T-cell (primary cell): ENCODE measurements at places on chromosomes 4 and X.

- no peak for DNase-seq
Measured at GRCh38 chr4:8867624-8868320, 3.9 kb downstream of the HMX1 start.

- DNase-seq, result no peak
Measured at GRCh38 chrX:29555465-29556091, 659.8 kb upstream of the MAGEB2 start.

- no peak for DNase-seq
Measured at GRCh38 chr4:80085081-80085480, 12.1 kb upstream of the ANTXR2 start.

GRCh38 chr4:71020611-71021010, 27.2 kb downstream of the DCK start:
- DNase-seq, result no peak

- no peak for DNase-seq
Measured at GRCh38 chr4:42363614-42364013, 33.7 kb upstream of the SHISA3 start.

DNA sequence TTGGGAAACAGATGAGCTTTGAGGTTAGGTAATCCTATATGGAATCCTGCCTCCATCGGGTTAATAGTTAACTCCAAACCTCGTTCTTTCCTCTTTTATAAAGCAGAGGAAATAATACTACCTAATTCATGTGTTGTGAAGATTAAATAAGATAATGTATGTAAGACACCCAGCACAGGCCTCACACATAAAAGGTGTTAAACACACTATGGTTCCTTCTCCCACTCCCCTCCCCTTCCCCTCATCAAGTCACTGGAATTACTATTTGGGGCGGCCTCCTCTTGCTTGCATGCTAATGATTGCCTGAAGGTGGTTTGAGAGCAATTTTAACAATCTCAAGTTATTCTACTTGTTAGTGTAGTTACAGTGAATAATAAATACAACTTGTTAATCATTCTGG, 404.4 kb upstream of the RASGEF1B start:
- DNase-seq, result no peak

DNA sequence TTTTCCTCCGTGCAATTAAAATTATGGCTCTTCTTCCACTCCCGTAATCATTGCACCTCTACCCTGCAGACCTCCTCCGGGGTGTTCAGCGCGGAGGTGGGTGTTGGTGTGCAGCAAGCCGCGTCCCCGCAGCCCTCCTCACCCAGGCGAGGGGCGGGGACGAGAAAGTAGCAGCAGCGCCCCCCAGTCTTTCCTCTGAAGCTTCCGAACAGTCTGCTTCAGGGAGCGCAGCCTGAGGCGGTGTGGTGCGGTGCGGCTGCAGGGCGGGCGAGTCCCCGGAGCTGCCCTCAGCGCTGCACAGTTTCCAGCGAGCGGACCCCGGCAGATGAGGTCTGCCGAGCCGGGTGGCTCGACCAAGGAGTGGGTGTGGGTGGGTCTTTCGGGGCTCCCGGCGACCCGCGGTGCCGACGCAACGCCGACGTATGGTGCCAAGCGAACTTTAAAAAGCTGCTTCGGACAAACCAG, at the start of gene FRAS1:
TSS of gene FRAS1 (plus strand) at position 189 of the 465 bp plus-strand sequence. CDS start 687 bp downstream, outside the sequence.
- no peak for DNase-seq

DNA sequence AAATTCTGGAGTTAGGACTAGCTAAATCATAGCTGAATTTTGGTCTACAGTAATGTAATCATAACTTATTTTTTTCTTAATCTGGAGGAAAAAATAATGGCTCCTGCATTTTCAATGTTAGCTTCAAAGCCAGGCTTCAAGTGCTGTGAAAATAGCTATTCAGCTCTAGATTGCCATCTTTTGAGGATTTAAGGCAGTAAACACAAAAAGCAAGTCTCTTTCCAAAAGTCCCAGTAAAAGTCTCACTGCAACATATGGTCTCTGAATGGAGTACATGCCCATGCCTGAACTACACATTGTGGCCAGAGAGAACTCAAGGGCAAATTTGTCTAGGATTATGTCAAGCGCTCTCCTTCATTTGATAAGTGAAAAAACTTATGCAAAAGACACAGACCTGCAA, 720.9 kb downstream of the FSTL5 start:
- no peak for DNase-seq

DNA sequence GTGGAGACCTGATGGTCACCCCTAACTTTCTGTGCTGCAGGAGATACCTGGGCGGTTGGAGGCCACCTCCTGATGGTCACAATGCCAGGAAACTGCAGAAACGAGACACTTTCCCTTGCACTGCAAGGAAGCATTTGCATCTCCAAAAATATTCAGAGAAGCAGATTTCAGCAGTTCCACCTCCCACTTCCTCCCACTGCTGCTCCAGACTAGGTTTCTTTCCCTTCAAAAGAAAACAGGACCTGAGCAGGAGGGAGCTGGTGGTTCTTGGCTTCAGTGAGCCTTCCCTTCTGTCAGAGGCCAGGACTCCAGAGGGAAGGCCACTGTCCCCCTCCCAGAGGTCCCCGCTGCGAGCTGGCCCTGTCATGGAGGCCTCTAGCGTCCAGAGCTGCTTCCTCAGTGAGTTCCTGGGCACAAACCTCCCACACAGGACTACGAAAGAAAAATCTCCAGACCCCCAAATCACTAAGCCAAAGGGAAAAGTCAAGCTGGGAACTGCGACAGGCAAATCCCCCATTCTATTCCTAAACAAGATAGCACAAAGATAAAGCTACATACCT, 35.9 kb downstream of the GPM6B start:
- no peak for DNase-seq

- peak; percentile 19 for DNase-seq
Measured at GRCh38 chr4:153438916-153439756, 27.0 kb upstream of the TMEM131L start.

GRCh38 chr4:18021470-18021719, 160 bp downstream of the LCORL start:
- no peak for DNase-seq

DNA sequence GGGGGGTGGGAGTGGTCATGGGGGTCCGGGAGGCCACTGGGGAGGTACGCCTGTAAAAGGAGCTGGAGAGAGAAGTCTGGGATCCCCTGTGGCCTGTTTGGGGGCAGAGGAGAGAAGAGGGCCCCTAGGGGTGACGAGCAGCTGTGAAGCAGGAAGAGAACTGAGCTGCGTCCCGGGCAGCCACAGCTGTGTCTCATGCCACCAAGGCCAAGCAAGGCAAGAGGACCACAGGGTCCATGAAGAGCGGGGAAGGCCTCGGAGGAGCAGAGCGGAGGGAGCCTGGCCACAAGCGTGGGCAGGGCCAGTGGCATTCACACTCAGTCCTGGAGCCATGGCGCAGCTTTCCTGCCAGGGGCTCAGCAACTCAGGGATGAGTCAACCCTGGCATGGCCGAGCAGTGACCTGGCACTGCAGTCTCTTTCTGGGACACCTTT, 13.6 kb upstream of the NAT8L start:
- no peak for DNase-seq

DNA sequence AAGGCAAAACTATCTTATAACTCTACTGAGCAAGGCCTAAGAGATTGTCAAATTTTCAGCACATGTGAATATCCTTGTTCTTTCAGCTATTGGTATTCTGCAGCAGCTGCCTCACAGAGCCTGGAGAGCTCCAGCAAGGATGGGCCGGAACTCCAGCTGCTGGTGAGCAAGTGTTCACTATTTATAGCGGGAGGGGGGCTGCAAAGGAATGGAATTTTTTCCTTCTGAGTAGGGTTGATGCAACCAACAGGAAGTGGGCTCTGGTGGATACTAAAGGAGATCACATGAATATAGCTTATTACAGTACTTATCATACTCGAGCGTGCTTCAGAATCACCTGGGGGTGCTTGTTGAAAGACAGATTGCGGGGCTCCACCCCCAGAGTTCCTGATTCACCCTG, 20.2 kb upstream of the SETD7 start:
- DNase-seq, result no peak

- no peak for DNase-seq
Measured at GRCh38 chr4:85713005-85713404, 238.1 kb downstream of the ARHGAP24 start.

DNA sequence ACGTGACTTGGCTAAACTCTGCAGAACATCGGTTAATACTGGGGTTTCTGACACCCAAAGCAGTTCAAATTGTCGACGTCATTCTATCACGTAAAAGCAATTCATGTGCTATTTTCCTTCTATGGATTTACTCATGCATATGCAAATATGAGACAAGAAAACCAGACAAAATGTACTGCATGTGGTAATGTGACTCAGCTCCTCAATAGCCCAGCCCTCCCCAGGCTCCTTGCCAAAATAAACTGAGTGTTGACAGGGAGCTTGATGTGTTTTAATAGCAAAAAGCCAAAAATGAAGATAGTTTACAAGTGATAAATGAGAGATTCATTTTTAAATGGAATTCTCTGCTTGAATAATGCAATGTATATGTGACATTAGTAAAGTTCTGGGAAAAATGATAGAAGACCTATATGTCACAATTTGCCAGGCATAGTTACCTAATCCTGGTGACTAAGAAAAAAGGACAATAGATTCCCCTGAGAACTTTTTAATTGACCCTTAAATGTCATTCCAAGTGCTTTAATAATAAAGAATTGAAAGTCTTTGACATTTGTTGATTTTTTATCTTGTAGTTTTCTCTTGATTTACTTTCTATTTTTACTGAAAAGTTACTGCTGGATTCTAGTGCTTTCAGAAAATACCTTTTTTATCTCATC, 1700.6 kb upstream of the TENM3 start:
- no peak for DNase-seq

DNA sequence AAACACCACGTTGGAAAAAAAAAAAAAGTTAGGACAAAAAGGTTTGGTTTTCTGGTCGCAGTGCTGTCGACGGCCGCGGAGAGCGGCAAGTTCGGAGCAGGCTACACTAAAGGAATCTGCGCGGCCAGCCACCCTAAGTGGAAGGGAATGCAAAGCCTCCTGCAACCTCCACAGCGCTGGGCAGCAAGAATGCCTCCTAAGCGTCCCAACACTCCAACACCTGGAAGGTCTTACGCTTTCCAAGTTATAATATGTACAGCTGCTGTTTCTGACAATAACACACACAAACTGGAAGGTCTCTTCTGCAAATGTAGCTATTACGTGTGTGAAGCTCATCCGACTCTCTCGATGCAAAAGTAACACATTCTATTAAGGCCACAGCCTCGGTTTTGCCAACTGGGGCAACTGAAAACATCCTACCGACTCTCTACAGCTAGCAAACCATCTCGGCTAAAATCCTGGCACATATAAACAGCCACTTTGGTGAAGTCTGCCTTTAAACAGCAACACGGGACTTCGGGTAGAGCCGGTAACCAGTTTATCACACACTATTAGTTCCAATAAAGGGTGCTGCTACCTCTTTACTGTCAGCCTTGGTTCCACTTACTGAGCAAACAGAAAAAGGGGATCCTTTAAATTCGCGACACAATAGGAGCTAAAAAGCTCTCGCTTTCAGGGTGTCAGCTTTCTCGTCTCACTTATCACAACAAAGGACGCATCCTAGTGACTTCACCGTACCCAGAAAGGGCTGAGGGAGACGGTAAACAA, 895 bp downstream of the SMIM14 start:
- peak; percentile 31 for DNase-seq

GRCh38 chr4:159272273-159273140, 169.6 kb downstream of the RAPGEF2 start:
- DNase-seq, result no peak

DNA sequence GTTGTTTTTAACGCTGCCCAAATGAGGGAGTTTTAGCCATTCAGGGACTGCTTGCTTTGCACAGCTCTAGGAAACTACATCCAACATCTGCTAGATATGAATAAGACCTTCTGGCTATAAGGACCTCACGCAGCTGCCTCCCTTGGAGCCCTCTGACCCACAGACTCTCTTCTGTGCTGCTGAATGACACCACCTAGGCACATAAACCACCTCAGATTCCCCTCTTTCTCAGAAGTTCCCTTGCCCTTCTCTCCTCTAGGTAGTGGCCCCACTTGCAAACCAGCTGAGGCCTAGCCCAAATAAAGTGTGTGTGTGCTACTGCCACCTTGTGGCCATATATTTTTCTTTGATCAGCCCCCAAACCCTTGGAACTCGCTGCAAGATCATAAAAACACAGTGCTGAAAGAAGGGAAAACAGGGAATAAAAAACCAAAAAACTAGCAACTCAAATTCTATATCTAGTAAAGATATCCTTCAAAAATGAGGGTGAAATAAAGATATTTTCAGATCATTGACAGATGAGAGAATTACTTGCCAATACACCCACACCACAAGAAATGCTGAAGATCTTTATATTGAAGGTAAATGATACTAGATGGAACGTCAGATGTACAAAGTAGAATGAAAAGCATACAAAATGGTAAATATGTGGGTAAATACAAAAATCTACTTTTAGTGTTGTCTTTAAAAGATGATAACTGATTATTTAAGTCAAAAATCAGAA, 265.9 kb downstream of the ADAMTS3 start:
- peak; percentile 60 for DNase-seq

- DNase-seq, result no peak
Measured at GRCh38 chr4:78953769-78954666, 14.8 kb upstream of the PAQR3 start.

- no peak for DNase-seq
Measured at GRCh38 chrX:9829308-9830267, 43.4 kb downstream of the SHROOM2 start.

DNA sequence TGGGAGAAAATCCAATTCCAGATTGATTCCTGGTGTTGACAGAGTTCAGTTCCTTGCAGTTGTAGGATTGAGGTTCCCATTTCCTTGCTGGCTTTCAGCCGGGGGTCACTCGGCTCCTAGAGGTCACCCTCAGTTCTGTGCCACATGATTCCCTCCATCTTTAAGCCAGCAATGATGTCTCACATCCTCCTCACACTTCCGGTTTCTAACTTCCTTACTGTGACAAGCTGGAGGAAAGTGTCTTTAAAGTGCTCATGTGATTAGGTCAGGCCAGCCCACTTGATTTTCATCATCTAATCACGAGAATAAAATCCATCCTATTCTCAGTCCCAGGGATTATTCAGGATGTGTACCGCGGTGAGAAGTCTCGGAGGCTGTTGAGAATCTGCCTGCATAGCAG, 19.4 kb upstream of the SMIM31 start:
- no peak for DNase-seq

GRCh38 chr4:61298178-61298740, 98.1 kb downstream of the ADGRL3 start:
- DNase-seq, result no peak

GRCh38 chrX:118484216-118484903, 11.3 kb upstream of the DOCK11 start:
- no peak for DNase-seq

- no peak for DNase-seq
Measured at GRCh38 chr4:5186271-5187064, 135.2 kb downstream of the STK32B start.

- DNase-seq, result no peak
Measured at GRCh38 chr4:3409571-3410091, 32.1 kb upstream of the HGFAC start.

DNA sequence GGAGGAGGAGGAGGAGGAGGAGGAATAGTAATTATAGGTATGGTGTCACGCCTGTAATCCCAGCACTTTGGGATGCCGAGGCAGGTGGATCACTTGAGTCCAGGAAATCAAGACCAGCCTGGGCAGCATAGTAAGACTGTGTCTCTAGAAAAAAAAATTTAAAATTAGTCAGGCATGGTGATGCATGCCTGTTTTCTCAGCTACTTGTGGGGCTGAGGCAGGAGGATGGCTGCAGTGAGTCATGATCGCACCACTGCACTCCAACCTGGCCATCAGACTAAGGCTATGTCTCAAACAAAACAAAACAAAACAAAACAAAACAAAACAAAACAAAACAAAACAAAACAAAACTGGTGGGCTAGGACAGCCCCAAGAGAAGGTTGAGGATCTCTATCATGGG, 3.0 kb downstream of the STARD8 start:
- DNase-seq, result no peak

GRCh38 chr4:169993531-169993930, 32.7 kb downstream of the MFAP3L start:
- DNase-seq, result no peak

- DNase-seq, result no peak
Measured at GRCh38 chr4:53908661-53909078, 155.7 kb downstream of the CHIC2 start.
